ENCODE measurements at places on chromosomes 3 and 15. TPM values are rescaled to one million over a fixed set of nuclear protein-coding genes. Genes with fewer than 3 reads are reported as not detected.

GRCh38 chr3:41716471-41716870, 245.4 kb downstream of the ULK4 start:
- DNase-seq, result no peak
- no peaks in the 10 kb centered on the region for H3K36me3 ChIP-seq
- no peak overlapping the region for H3K27ac ChIP-seq
- no peaks in the 10 kb centered on the region for H3K4me1 ChIP-seq
- no peaks in the 10 kb centered on the region for H3K27me3 ChIP-seq

ZBTB38 gene
- total RNA-seq, result 55.1 TPM

MON1A gene
- 11.9 TPM for total RNA-seq

FOXL2 gene
- not detected for total RNA-seq
